ENCODE measurements at places on chromosomes 1 and 21.

DNA sequence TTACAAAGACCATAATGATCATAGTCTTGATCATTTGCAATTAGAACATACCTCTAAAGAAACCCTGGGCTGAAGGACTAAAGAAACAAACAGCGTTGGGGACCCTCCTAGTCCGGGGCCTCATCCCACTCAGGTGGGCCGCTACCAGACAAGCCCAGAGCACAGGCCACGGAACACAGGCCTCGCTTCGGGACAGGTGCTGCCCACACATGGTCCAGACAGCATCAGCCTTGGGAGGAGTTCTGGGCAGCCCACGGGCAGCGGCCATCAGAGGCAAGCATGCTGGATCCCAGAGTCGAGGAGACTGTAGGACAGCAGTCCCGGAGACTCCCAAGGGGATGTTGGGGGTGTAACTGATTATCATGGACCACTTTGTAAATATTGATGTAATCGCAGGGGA is 4.9 kb downstream of the C2CD2 start:
- DNase-seq, result no peak

GRCh38 chr1:185096531-185096930 is 51.2 kb downstream of the RNF2 start:
- DNase-seq, result no peak

DNA sequence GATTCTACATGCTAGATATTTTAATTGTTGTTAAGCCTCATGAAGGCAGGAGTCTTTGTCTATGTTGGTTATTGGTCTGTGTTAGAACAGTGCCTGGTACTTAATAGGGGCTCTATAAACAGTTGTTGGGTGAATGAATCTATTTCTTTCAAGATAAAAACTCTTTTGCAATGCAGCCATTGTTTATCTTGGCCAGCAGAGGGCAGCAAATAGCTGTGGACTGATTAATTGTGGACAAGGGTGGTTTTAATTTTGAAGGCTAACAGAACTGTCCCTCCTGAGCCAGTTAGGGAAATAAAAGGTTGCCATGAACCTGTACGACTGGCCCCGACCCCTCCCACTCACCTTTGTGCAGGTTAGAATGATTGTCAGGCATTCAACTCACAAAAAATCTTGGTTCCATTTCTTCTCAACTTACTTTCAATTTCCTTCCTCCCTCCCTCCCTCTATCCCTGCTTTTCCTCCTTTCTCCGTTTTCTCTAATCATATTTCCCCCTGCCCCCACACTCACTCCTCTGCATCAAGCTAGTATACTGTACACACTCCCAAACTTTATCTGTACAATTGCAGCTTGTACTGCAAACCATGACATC is 66.3 kb upstream of the DIRAS3 start:
- no peak for DNase-seq

- no peak for DNase-seq
Measured at GRCh38 chr1:109817881-109818270, 54.2 kb upstream of the EPS8L3 start.

DNA sequence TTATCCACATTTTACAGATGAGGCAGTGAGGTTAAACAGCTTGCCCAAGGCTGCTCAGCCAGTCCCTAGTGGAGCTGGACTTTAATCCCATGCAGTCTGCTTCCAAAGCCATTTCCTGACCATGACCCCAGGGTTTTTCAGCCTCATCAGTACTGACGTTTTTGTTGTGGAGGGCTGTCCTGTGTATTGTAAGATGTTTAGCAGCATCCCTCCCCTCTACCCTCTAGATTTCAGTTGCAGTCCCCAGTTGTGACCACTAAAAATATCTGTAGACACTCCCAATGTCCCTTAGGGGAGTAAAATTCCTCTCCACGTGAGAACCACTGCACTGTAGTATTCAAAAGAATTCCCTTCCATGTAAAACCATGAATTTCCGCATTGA is 30.2 kb upstream of the C1orf105 start:
- no peak for DNase-seq

- DNase-seq, result no peak
Measured at GRCh38 chr1:40932006-40932405, 47.5 kb upstream of the CTPS1 start.

DNA sequence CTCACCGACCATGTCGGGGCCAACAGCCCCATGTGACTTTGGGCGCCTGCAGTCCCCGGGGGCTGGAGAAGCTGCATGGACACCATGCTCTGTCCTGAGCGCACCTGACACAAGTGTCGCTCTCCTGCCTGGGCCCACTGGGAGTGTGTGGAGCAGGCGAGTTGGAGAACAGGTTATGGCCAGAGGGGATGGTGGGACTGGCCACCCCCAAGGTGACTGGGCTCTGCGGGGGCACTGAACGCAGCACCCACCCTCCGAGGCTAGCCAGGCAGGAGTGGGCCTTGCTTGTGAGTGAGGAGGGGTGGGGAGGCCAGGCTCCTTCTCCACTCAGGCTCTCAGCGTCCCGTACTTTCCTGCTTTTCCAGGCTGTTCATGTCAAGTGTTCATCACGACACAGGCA is 35.6 kb downstream of the SNAP47 start:
- DNase-seq, result no peak

DNA sequence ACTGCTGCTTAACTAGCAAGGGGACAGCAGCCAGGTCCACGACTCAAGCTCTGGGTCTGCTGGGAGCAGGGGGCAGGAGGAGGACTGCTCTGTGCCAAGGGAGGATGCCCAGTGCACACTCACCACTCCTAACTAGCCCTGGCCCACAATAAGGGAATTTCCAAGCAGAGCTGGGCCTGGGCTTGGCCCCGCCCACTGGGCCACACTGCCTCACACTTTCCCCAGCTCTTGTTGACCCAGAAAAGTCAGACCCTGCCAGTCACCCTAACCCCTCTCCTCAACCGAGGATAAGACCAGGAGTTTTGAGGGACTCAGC is 18.7 kb downstream of the SLC9A1 start:
- no peak for DNase-seq

- DNase-seq, result no peak
Measured at GRCh38 chr21:26117972-26118367, 52.6 kb downstream of the APP start.

- DNase-seq, result no peak
Measured at GRCh38 chr1:174700314-174700713, 252.6 kb downstream of the GPR52 start.

DNA sequence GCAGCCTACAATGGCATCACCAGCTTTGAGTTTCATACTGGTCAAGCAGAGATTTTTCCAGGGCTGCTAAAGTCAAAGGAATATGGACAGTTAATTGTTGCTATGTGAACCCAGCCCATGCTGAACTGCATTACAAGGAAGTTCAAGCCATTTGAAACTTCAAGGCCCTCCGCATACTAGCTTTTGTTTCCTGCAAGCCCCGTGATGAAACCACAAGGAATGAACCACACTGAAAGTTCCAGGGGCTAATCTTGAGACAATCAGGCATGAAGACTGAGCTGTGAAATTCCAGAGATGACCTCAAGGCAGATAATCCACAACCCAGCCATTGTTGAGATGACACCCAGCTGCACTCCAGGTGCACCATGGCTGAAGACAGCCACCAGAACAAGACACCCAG is 180.8 kb downstream of the C1orf21 start:
- no peak for DNase-seq

DNA sequence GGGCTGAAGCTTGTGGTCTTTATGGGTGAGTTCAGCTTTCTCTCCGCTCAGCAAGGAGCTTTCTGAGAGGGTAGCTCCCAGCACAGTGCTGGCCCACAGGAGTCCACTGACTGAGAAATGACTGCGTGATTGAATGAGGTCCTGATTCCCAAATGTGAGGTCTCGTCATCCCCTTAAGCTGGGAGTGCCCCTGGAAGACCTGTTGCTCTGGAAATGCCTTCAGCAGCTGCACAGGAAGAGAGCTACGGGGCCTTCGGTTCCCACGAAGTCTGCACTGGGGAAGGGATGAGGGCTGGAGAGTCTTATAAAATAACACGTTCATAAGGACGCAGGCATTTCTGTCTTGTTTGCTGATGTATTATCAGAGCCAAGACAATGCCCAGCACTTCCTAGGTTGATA is 14.0 kb downstream of the TNNT2 start:
- no peak for DNase-seq

DNA sequence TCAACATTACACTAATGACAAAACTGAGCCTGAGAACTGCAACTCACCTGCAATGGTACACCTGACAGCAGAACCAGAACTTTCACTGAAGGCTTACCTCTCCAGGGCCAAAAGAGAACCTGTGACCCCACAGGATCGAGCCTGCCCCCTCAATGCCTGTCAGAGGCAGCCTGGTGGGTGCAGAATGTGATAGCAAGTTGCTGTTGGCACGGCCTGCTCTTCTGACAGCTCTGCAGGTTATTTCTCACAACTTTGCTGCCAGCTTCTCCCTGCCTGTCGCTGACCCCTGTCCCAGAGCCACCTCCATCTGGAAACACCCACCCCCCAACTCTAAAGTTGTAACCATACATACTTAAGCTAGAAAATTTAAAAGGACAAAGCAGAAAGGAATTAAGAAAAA is 35.2 kb downstream of the HIVEP3 start:
- DNase-seq, result no peak

- DNase-seq, result no peak
Measured at GRCh38 chr1:116666187-116667077, 1.1 kb downstream of the IGSF3 start.

GRCh38 chr1:2587071-2587859 is 688 bp downstream of the PRXL2B start:
- DNase-seq, result no peak

DNA sequence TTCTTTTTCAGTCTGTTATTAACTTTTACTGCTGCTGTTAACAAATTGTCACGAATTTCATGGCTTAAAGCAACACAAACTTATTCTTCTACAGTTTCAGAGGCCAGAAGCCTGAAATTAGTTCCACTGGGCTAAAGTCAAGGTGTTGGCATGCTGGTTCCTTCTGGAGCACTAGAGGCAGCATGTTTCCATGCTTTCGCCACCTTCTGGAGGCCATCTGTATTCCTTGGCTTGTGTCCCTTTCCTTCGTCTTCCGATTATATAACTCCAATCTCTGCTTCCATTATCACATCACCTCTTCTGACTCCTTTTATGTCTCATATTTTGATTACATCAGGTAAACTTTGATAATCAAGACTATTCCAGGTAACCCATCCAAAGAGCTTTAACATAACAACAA is 1742.1 kb downstream of the BRINP3 start:
- DNase-seq, result no peak

DNA sequence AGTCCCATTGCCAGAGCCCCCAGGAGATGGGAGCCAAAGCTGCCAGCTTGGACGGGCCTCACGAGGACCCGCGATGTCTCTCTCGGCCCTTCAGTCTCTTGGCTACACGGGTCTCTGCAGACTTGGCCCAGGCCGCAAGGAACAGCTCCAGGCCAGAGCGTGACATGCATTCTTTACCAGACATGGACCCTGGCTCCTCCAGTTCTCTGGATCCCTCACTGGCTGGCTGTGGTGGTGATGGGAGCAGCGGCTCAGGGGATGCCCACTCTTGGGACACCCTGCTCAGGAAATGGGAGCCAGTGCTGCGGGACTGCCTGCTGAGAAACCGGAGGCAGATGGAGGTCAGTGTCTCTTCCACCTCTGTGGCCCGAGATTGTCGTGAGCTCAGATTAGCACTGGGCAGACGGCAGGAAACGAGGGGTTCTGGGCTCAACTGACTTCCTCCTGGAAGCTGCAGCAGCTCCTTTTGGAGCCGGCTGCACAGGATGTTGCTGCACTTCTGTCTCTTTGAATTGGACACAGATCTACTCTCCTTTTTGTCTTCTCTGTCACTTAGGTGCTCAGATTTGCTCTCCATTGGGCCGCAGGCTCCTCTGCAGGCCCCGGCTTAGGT is 68.0 kb downstream of the DISC1 start:
- no peak for DNase-seq

DNA sequence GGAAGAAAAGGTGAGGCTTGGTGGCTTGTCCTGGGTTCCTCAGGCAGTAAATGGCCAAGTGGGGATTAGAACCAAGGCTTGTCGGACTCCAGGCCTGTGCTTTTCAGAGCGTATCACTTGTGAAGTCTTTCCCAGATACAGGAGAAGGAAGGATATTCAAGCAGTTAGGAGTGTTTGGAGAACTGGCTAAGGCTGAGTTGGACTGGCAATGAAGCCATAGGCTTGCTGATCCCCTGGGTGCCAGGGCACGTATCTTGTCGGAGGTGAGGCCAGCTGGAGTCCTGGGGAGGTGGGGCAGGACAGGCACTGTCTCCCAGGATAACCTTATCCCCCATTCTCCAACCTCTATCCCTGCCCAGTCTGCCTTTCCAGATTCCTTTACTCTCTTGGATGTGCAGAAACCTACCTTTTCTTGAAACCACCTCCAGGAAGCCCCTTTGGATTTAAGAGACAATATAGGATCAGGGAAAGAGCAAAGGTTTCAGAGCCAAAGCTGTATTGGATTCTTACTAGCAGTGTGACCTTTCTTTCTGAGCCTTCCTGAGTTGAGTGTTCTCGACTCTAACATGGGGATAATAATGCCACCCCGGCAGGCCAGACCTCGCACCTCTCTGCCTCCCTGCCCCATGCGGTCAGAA is 18.2 kb downstream of the WNT4 start:
- DNase-seq, result no peak

DNA sequence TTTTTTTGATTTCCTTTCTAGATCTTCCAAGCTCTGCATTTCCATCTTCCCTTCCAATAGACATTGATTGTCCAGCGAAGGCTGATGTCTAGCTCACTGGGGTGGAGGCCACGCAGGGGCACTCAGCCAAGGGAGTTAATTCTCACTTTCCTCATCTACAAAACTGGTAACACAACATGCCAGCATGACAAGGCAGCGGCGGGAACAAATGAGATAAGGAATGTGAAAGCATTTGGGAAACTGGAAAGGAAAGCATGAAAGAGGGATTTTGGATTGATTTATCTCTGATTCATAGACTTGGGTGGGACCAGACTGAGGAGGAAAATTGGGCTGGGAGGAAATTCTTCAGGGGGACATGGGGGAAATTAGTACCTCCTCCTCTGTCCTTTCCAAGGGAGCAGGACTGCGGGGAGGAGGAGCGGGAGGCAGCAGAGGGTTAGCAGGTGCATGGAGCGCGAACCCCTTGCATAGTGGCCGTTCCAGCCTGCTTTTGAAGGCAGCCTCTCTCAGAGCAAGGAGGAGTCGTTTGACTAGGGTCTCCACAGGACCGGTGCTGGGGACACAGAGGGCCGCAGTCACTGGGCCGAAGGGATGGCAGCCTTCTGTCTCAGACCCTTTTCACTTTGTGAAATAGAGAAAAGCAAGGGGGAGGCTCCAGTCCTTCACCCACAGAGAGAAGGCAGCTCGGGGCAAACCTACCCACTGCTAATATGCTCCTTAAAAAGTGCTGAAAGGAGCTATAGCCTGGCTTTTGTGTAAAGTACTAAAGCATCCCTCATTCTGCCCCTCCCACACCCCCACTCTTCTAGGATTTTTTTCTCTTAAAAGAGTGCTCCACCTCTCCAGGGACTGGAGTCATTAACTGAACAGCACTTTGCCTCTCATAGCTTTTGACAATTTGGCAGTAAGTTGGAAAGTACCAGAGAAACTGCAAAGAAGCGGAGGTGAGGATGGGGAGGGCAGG is 89.2 kb downstream of the PLXNA2 start:
- DNase-seq, result no peak

DNA sequence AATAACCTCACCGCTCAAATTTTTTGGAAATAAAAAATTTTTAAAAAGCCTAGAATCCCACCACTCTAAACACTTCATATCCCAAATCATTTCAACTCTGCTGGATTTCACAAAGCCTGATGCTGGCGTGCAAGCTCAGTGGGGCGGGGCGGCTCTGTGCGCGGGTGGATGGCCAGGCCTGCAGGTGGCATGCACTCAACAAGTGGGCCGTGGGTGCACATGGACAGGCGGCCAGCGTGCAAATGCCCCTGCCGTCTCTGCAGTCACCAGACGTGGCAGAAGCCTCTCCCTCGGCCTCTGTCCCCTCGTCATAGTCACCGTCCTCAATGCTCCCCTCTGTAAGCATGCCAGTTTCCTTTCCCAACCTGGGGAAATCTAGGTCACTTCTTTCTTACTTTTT is 6.6 kb upstream of the PDE9A start:
- no peak for DNase-seq

GRCh38 chr1:17117451-17118265 is 1.6 kb downstream of the PADI2 start:
- DNase-seq, result no peak

Data from stimulated activated CD8-positive, alpha-beta memory T cell treated with anti-CD3 and anti-CD28 coated beads, Interleukin-4, amount 100 ng/mL, for 1 hour (primary cell).